ENCODE measurements at places on chromosomes 11 and 22.

DNA sequence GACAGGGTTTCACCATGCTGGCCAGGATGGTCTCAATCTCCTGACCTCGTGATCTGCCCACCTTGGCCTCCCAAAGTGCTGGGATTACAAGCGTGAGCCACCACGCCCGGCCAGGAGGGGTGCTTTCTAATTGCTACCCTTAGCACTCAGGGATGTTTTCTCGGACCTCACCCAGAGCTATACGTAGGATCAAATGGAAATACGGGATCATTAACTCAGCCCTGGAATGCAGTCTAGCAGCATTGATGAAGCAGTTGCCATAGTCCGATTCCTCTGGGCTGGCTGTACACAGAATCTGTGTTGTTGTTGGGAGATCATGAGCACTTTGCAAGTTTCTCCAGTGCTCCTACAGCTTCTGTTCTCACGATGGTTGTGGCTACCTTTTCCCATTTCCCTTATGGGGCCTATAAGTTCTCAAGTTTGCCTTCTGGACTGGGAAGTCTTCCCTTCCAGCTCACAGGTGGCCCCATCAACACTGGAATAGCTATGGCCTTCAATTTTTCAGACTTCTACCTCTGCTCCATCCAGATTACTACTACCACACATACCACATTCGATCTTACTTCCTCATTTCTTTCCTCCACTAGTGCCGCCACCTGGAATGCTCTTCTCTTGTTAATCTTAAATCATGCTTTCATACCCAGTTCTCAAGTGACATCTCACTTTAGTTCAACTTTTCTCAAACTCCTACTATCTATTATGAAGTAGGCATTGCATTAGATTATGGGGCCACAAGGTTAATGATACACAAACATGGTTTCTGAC, 16.1 kb upstream of the PCF11 start:
- no peak for DNase-seq

DNA sequence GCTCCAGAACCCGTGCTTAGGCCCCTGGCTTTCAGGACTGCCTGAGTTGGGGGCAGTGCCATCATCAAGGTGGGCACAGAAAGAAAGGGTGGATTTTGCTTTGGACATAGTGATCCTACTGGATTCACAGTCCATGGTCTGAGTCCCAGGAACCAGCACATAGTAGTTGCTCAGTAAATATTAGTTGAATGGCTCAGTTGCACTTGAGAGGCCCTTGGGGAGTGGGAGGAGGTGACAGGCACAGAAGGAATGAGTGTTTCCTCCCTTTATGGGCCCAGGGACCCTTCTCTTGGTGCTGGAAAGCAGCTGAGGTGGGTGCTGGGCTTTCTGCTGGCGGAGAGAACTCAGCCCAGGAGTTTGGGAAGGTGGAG, 16.6 kb downstream of the ARHGEF17 start:
- no peak for DNase-seq

- no peak for DNase-seq
Measured at GRCh38 chr11:35214792-35215193, 75.8 kb downstream of the CD44 start.

DNA sequence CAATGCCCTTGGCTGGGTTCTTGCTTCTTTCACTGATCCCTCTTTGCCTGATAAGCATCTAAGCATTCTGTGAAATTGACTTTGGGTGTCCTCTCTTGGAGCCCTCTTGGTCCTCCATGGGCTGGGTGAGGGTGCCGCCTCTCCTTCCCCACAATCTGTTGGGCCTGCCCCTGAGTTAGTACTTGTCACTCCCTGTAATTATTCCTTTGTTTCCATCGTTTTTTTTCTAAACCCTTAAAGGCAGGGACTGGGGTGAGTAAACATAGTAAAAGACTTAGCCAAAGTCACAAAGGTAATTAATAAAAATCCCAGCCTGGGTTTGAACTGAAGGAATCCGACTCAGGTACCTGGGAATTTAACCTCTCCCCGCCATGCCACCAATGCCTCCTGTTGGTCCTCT, 188.1 kb downstream of the MYO18B start:
- DNase-seq, result no peak
